ENCODE measurements at places on chromosomes 2 and 18.

DNA sequence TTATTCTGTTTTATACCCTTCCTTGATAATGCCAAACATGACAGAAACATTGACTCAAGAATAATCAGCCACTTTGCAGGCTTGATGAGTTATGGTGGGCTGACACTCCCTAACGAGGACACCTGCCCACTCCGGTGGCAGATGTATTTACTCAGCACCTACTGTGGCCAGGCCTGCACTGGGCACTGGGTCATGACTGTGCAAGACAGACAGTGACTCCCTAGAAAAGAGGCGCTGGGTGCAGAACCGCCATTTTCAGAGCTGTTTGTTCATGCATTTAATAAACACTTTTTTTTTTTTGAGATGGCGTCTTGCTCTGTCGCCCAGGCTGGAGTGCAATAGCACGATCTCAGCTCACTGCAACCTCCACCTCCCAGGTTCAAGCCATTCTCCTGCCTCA lies 32.5 kb downstream of the SNED1 start:
- DNase-seq = no peak

- no peak for DNase-seq
These were observed 65.5 kb downstream of the DGKD start for GRCh38 chr2:233419602-233420391.

DNA sequence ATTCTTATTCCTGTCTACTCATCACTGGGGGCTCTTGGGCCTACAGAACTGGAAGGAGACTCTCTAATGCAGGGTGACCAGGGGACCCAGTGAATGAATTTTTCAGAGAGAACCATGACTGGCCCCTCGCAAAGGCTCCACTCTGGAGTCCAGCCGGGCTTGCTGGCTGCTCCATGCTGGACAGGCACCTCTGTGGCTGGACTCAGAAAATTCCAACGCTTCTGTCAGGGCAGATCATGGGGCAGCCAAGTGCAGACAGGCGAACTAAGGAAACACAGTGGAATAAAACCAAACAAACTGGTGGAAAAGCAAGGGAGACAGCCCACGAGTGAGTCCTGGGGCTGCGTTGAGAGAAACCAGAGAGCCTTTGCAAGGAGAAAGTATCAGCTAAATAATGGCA lies 57.2 kb downstream of the ACAA2 start:
- no peak for DNase-seq

GRCh38 chr2:129820908-129821307 lies 158.6 kb upstream of the RAB6C start:
- no peak for DNase-seq

DNA sequence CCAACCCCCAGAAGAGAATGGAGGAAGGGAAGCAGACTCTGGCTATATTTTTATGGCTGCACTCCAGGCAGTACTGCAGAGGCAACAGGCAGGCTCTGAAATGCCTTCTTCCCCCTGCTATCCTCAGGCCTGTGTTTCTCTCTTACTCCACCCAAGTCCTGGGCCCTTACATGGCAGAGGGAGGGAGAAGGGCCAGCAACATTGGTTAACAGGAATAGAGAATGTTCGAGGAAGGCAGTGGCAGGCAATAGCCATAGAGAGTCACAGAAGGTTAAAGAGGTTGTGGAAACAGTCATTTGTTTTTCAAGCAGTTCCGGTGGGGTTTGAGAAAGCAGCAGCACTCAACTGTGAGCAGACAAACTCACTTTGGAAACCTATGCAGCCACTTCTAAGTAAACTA lies 15.1 kb upstream of the DARS1 start:
- no peak for DNase-seq

DNA sequence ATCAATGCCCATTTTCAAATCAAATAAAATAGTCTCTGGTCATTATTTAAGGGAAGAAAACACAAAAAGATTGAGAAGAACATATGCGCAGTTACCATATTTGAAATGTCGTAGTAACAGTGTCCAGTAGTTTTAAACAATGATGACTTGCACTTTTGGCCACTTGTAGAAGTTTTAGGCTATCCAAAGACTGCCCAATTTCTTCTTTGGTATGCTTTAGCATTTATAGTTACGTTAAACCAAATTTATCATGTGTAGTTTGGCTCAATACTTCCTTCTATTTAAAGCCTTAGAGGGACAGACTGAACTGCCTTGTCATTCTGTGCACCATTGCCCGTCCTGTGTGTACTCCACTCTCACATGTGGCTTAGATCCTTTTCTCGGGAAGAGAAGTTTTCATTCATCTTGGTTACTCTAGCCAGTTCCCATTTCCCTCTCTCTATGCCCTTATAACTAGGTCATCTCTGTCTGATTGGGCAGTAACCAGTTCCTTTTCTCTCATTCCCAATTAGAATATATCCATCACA lies 84.8 kb upstream of the TTN start:
- DNase-seq = no peak

DNA sequence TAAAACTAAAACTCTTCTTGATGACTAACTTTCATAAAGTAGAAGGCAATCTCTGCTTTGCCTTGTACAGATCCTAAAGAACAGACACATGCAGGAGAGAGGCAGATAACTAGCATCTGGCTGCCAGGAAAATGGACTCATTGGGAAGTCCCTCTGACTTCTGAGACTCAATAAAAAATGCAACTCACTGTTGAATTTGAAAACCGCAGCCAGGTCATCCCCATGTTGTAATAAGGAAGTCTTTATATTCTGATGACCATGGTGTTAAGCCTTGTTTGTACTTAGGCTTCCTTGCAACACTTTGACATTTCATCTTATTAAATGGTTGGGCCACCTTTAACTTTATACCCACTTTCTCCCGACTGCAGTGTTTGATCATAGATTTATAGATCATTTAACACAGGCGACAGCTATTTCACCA lies 375.1 kb upstream of the KCNH7 start:
- peak; percentile 77 for DNase-seq

- DNase-seq = peak; percentile 1
These were observed 187.6 kb downstream of the ADCYAP1 start for GRCh38 chr18:1092228-1092627.

DNA sequence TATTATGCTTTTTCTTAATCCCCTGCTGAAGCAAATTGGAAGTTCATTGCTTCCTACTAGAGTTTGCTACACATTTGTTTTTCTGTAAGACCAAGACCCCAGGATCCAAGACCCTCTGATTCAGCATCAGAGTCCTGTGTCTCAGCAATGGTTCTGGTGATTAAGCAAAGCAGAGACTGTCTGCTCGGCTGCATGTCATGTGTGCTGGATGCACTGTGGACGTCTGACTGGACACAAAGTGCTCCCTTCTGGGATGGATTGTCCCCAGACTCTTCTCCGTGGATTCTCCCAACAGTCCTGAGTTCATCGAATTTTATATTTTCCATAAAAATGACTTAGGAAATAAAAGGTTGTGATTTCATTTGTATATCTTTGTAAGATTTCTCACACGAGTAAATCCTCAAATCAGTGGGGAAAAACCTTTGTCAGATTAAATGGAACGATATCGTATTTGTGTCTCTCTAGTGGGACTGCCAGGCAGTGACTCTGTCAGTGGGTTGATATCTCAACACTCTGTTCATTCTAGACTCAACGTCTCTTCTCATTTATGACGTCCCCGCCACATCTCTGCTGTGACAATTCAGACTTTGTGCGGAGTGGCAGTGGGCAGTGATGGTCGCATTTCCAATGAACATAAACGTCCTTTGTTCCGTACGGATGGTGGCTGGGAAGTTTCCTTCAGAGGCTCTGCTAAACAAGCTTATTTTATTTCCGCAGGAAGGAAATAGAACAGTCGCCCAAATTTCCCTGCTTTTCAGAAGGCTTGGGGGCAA lies 58.6 kb downstream of the NCAPH start:
- DNase-seq = no peak

- DNase-seq = no peak
These were observed 1866.9 kb upstream of the PIK3C3 start for GRCh38 chr18:40088130-40088529.
